ENCODE measurements at places on chromosomes 12 and 14.

DNA sequence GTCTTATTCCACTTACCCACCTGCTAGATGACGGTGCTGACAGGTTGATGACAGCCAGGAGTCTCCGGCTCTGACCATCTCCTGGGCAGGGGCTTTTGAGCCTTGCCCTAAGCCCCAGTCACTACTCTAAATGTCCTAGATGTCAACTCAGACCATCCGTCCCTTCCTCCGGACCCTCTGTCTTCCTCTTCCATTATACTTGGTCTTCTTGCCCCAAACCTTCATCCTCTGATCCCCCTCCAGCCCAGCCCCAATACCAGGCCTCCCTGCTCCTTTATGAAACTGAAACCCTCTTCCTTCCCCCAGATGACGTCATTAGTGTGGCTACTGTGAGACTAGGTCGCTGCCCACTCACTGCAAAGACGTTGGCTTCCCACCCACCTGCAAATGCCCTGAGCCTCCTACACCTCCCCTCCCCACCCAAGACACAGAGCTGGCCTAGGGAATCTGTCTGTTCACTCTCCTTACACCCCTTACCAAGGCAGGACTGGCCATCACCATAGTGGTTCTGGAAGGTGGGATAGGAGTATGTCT is 10.1 kb downstream of the KRT71 start:
- no peak for DNase-seq

DNA sequence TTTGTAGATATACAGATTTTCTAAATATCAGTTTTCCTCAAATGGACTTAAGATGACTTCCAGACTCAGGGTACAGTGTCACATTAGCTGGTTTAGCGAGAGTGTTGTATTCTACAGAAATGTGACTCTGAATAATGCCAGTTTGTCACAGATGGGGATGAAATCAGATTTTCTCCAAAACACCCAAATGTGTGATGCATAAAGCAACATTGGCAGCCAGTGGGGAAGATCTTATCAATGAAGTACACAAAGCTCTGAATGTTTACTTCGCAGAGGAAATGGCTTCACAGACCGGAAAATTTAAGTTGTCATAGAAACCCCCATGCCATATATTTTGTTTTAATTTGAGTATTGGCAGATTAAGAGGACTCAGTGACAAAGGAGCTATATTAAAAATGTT is 29.9 kb downstream of the ANO4 start:
- DNase-seq: no peak

- no peak for DNase-seq
Observed at GRCh38 chr12:64175254-64175945, 46.7 kb downstream of the KICS2 start.

- DNase-seq: no peak
Observed at GRCh38 chr12:53268630-53269562, 797 bp downstream of the ESPL1 start.

DNA sequence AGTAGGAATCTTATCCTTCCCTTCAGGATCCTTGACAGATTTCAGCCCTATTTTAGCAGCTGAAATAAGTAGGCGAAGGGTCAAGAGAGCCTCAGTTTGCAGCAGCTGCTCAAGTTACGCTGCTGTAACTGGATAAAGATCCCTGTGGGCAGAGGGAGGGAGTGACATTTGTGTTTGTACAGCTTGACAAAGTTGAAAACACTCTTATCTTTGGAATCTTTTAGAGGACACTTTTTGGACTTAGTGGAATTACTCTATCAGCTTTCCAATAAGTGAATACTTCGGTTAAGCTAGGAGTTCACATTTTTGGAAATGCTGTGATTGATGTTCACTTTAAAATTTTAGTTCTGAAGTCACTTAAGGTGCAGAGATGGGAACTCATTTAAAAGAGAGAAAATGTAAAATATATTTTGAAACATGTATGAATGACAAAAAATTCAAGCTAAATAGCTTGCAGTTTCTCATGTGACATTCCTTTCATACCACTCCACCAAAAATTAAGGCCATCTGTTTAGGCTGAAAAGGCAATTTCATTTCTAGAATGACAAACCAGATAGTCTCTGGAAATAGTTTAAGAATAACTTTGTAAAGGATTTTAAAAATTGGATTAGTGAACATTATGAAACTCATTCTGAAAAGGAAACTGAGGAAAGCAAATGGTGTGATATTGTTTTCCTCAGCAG is 55.2 kb downstream of the SLC38A4 start:
- peak; percentile 57 for DNase-seq

GRCh38 chr14:36258241-36258640 is 62.2 kb downstream of the MBIP start:
- DNase-seq: no peak

DNA sequence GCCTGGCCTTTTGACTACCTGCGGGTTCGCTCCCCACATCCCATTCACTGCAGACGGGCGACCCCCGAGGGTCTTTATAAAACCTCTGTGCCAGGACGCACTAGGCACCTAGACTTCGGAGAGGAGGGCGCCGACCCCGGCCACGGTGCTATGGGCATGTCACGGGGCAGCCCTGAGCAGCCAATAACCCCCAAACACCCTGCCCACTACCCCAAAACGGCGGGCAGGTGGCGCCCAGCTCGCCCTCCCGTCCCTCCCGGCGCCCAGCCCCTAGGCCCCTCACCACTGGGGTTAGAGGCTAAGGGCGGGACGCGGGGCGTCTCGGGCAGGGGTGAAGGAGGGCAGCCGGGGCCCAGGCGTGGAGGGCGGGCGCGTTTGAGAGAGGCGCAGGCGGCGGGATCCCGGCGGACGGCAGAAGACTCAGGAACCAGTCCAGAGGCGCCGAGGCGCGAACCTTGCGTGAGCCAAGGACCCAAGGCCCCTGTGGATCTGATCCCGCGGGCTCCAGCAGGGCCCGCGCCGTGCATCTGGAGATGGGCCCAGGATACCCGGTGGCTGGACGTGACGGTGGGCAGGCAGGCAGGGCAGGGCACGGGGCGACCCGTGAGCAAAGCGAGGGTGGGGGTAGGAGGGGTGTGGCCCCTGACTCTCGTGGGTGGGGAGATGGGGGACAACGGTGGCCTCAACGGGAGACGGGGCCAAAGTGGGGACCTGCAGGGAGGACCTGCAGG is 11.1 kb downstream of the KRT85 start:
- DNase-seq: peak; percentile 10

DNA sequence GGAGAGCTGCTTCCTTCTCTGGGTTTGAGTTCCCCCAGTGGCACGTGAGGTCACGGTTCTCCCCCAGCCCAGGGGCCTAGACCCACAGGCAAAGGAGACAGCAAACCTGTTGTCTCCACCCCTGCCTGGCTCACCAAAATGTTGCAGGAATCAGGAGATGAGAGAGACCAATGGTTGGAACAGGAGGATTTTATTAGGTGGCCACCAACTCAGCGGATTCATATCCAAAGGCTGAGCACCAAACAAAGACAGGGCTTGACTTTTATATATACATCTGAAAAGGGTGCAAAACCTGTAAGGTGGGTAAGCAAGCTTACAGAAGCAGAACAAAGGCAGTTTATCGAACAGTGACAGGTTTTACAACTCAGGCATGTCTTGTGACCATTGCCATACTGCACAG is 9.2 kb upstream of the ADAM21 start:
- no peak for DNase-seq

DNA sequence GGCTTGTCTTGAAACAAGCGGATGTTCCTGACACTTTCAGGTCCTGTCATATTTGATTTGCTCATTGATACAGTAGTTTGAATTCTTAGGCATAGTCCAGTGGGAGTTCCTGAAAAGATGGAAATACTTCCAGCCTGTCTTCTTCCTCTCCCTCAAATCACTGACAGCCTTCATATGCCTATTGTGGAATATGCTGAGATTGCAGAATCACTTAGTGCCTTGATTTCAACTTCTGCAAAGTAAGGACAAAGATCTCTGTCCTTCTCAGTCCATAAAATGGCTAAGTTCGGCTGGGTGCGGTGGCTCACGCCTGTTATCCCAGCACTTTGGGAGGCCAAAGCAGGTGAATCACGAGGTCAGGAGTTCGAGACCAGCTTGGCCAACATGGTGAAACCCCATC is 6.7 kb upstream of the PYGL start:
- no peak for DNase-seq

DNA sequence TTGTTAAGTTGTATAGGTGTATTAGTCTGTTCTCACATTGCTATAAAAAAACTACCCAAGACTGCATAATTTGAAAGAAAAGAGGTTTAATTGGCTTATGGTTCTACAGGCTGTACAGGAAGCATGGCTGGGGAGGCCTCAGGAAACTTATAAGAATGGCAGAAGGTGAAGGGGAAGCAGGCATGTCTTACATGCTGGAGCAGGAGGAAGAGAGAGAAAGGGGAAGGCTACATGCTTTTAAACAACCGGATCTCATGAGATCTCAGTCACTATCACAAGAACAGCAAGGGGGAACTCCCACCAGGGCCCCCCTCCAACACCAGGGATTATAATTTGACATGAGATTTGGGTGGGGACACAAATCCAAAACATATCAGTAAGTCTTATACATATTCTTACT is 60.5 kb upstream of the OR10AD1 start:
- DNase-seq: no peak

DNA sequence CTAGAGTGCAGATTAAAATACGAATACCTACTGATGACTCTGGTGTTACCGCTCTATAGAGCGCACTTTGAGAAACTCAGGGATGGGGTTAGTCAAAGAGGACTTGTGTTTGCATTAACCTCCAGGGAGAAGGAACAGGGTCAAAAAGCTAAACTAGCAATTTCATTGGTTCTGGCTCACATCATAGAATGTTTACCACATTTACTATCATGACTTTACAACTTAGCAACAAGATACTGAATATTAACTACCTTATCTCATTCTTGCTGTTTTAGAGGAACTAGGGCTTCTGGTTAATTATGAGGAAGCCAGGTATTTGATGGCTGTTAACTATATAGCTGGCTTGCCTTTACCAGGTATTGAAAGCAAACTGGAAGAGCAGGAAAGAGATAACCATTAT is 12.8 kb downstream of the LGALS3 start:
- DNase-seq: no peak

Measured in femur (tissue), 1 donor.